ENCODE measurements at places on chromosomes 13 and 19.

- no peak for DNase-seq
Measured at GRCh38 chr19:52219611-52220010, 29.8 kb downstream of the PPP2R1A start.

GRCh38 chr13:110965755-110966134, 50.9 kb upstream of the ANKRD10 start:
- DNase-seq: no peak

DNA sequence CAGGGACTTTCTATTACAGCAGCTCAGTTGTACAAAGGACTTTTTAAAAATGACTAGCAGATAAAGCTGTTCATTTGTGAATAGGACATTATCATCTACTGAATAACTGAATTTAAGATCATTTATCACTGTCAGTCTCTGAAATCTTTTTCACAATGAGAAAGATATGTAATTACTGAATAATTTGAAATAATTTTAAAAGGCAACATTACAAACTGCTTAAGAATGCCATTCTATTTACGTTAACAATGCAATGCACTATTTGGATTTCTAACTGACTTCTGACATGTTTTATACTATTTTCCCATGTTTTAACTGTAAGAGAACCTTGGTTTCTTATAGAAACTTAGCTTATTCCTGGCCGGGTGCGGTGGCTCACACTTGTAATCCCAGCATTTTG, 2033.0 kb upstream of the PCDH20 start:
- DNase-seq: no peak

DNA sequence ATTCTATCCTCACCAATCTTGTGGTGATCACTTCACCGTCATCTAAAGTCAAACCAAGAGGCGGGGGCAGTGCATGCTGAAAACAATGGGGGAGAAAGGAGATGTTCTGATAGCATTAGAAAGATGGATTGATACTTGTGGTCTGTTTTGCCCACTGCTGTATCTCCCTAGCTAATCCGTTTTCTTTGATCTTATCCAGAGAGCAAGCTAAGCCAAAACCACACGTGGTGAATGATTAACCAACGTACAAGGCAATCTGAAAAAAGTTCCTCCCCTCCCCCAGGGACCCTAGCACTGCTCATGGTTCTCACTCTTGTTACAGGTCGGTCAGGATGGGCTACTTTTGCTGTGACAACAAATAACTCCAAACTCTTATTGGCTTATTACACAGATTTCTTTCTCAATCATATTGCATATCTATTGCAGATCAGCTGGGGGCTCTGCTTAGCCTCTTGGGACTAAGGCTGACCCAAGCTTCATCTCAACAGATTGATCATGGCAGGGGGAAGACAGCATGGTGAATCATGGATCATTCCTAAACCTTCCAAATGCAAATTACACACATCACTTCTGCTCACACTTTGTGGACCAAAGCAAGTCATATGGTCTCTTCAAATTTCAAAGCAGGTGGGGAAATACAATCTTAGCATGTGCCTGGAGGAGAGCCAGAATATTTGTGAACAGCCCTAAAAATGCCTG, 11.9 kb upstream of the C13orf42 start:
- DNase-seq: no peak

- no peak for DNase-seq
Measured at GRCh38 chr13:94322925-94323763, 156.3 kb downstream of the DCT start.

- no peak for DNase-seq
Measured at GRCh38 chr13:104949840-104950740, 1585.4 kb downstream of the EFNB2 start.

- DNase-seq: no peak
Measured at GRCh38 chr19:46715975-46716671, 791 bp downstream of the PRKD2 start.

- DNase-seq: no peak
Measured at GRCh38 chr13:40503966-40504591, 162.4 kb downstream of the FOXO1 start.

- no peak for DNase-seq
Measured at GRCh38 chr13:93788456-93788855, 561.8 kb downstream of the GPC6 start.

DNA sequence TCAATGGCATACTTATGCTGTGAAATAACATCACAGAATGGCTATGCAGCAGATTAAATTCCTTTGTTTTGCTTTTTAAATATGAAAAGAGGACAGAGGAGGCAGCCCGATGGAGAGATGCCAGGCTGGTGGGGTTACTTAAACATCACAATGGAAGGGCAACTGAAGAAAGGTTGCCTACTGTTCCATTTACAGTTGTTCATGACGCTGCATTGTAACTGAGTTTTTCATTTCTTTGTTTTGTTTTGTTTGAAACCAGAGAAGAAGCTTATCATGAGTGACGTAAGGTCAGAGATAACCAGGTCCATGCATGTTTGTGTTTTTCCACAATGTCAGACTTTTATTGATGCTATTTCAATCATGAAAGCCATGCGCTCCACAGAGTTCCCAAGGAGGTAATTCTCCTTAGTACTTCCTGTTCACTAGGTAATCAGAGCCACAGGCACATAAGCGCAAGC, 273.8 kb downstream of the LHFPL6 start:
- no peak for DNase-seq

DNA sequence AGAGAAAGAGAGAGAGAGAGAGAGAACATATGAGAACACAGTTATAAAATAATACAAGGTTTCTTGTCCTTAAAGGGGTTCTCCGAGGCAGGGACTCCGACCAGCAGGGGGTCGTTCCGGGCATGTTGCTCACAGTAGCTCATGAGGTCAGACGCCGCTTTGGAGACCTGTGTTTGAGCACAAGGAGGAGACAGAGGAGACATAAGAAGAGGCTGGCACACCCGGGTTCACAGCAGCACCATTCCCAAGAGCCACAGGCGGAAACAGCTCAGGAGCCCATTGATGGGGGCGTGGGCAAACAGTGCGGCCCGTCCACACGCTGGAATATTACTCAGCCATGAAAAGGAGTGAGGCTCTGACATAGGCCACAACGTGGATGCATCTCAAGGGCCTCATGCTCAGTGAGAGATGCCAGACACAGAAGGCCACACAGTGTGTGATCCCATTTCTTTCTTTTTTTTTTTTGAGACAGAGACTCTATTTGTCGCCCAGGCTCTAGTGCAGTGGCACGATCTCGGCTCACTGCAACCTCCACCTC, 39.1 kb downstream of the GADD45B start:
- DNase-seq: no peak

DNA sequence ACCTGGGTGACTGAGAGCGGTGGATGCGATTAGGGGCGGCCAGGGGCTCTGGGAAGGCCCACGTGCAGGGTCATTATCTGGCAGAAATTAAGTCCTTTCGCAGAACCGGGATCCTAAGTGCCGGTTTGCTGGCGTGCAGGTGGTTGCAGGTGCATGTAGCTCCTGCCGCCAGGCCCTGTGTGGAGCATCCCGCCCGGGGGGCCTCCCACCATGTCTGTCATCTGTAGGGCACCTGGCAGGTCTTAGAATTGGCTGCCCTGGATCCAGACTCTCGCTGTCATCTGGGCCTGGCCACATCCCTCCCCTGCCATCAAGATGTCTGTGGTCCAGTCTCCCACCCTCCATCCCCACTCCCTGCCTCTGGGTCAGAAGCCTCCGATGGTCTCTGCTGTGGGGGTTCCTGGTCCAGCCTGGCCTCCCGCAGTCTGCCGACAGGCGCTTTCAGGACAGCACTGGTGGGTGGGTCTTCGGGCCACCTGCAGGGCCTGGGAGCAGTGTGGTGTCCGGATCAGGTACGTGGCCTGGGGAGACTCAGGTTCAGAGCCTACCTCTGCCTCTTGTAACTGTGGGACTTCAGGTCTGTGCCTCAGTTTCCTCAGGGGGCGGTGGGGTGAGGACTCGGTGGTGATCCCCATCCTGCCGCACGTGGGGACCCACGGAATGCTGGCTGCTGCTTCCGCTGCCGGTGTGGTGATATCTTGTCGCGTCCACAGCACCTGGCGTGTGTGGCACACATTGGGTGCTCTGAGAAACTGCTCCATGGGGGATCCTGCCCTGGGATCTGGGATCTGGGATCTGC, 5.4 kb downstream of the GNA11 start:
- no peak for DNase-seq

- DNase-seq: no peak
Measured at GRCh38 chr13:30847650-30848307, 58.3 kb upstream of the MEDAG start.
